ENCODE measurements at places on chromosomes 3 and 15. TPM values are rescaled to one million over a fixed set of nuclear protein-coding genes. Genes with fewer than 3 reads are reported as not detected.

DZIP3 gene
- 8.6 TPM for total RNA-seq

- H3K4me3 ChIP-seq, result no peak overlapping the region
- no peaks in the 10 kb centered on the region for H3K36me3 ChIP-seq
- DNase-seq, result no peak
Measured at GRCh38 chr3:29741231-29741630, 460.4 kb downstream of the RBMS3 start.

- no peak overlapping the region for H3K4me3 ChIP-seq
- H3K27ac ChIP-seq, result no peak overlapping the region
- no peak for DNase-seq
- no peaks in the 10 kb centered on the region for H3K36me3 ChIP-seq
- H3K4me1 ChIP-seq, result no peaks in the 10 kb centered on the region
Measured at GRCh38 chr3:149336925-149337324, 3.5 kb upstream of the TM4SF18 start.

DNA sequence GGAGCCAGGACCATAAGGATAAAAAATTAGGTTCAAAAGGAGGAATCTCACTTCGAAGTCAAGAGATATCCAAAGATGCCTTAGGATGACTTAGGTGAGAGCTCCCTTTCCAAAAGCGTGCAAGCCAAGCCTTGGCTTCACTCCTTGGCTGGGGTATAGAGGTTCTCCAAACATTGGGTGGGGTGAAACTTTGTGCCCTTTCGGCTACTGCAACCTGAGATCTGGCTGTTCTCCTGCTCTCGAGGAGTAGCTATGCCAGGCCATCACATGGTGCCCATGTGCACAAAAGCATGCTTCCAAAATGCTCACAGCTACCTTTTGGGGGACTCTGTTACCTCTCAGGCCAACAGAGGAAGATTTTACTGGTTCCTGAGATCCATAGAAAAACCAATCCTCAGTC is 373.8 kb downstream of the EPHB1 start:
- H3K36me3 ChIP-seq, result no peaks in the 10 kb centered on the region
- H3K27ac ChIP-seq, result no peak overlapping the region
- no peaks in the 10 kb centered on the region for H3K27me3 ChIP-seq
- DNase-seq, result no peak
- H3K4me3 ChIP-seq, result no peak overlapping the region
- no peaks in the 10 kb centered on the region for H3K4me1 ChIP-seq

DNA sequence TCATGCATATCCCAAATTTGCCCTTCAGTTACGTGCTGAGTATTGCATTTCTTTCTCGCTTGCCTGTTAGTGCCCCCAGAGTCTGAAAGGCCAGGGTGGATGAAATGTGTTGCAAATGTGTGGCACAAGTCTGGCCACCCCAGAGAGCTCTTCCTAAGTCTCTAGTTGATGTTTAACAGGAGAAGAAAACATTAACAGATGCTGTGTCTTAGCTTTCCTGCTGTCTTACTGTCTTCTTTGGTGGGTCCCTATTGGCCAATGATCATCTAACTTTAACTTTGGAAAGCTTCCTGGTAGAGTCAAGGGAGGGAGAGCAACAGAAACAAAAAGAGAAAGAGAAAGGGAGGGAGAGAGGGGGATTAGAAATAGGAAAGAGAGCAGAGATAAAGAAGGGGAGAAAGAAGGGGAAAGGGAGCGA is 76.7 kb upstream of the P3H2 start:
- no peaks in the 10 kb centered on the region for H3K4me1 ChIP-seq
- no peak overlapping the region for H3K4me3 ChIP-seq
- DNase-seq, result no peak
- H3K27me3 ChIP-seq, result no peaks in the 10 kb centered on the region
- H3K27ac ChIP-seq, result no peak overlapping the region
- H3K36me3 ChIP-seq, result no peaks in the 10 kb centered on the region

DNA sequence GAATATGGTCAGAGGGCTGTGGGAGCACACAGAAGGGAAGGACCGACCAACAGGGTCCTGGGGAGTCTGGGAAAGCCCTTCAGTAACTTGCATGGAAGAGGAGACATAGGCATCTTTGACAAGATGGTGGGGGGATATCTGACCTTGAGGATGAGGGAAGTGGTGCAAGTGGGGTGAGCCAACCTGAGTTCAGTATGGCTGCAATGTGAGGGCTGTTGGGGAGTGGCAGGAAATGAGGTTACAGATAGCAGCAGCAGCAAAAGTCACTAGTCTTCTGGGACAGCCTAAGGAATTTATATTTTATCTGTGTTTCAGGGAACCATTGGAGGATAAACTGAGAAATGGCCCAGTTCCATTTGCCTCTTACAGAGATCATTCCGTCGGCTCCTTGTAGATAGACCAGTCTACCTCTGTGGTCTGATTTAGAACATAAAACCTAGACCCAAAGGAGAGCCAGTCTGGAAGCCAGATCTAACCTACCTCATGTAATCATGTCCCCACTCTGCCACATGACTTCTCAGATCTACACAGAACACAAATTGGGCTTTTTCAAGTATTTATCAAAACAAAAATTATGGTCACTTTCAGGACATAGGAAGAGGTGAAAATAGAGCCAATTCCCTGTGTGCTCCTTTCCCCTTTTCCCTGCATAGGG is 75.6 kb downstream of the ST6GAL1 start:
- DNase-seq, result no peak
- no peaks in the 10 kb centered on the region for H3K27me3 ChIP-seq
- peaks cover 1% of the 10 kb centered on the region for H3K36me3 ChIP-seq
- H3K27ac ChIP-seq, result no peak overlapping the region
- peaks cover 33% of the 10 kb centered on the region for H3K4me1 ChIP-seq
- H3K4me3 ChIP-seq, result no peak overlapping the region

GRCh38 chr3:150069633-150070032 is 98.9 kb upstream of the PFN2 start:
- H3K36me3 ChIP-seq, result no peaks in the 10 kb centered on the region
- H3K4me3 ChIP-seq, result no peak overlapping the region
- no peak overlapping the region for H3K27ac ChIP-seq
- DNase-seq, result no peak
- peaks cover 9% of the 10 kb centered on the region for H3K27me3 ChIP-seq

DNA sequence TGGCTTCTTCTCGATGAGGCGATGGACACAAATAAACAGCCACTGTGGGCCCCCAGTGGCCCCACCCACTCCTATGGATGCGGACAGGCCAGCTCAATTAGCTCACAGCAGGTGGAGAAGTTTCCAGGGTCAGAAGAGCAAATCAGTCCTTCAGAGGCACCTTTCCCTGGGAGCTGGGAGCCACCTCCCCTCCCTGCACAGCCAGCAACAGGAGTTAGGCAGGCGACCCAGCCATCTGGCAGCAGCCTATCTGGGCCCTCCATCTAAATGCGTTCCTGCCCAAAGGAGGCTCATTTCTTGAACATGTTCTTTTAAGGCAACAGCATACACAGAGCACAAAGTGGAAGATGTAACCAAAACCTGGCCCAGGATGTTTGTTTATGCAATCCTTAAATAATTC is 211.9 kb upstream of the ARRDC4 start:
- no peak overlapping the region for H3K4me3 ChIP-seq
- DNase-seq, result no peak

- DNase-seq, result no peak
- no peak overlapping the region for H3K4me3 ChIP-seq
- H3K36me3 ChIP-seq, result no peaks in the 10 kb centered on the region
- no peak overlapping the region for H3K27ac ChIP-seq
- H3K27me3 ChIP-seq, result peaks cover 26% of the 10 kb centered on the region
Measured at GRCh38 chr15:88804257-88804656, 1.0 kb downstream of the ACAN start.

DNA sequence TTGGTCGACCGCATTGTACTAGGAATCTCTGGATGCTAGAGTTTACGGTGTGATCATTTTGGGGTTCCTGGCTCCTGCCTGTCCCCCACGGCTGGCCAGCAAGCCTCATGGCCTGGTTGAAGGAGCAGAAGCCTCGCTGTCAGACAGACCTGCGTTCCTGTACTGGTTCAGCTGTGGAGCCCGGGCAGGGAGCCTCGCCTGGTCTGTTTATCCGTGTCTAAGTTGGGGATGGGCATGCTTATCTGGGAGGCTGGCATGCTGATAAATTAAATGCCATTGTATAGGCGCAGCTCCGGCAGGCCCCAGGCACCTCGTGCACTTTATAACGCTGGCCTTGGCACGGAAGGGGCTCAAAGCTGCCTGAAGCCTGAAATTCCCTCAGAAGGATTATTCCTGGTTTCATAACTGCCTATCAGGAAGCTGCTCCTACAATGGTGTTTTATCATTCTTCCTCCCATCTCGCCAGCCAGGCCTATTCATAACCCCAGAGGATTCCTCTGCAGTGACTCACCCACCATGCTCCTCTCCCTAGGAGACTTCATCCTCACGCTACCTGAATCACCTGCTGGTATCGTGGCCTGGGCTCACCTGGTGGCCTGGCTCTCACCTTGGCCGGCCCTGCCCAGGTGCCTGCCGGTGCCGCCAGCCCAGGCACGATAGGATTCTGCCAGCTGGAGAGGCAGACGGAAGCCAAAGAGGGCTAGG is 110.9 kb downstream of the ASB7 start:
- no peaks in the 10 kb centered on the region for H3K36me3 ChIP-seq
- H3K4me3 ChIP-seq, result no peak overlapping the region
- no peak for DNase-seq
- no peak overlapping the region for H3K27ac ChIP-seq

DNA sequence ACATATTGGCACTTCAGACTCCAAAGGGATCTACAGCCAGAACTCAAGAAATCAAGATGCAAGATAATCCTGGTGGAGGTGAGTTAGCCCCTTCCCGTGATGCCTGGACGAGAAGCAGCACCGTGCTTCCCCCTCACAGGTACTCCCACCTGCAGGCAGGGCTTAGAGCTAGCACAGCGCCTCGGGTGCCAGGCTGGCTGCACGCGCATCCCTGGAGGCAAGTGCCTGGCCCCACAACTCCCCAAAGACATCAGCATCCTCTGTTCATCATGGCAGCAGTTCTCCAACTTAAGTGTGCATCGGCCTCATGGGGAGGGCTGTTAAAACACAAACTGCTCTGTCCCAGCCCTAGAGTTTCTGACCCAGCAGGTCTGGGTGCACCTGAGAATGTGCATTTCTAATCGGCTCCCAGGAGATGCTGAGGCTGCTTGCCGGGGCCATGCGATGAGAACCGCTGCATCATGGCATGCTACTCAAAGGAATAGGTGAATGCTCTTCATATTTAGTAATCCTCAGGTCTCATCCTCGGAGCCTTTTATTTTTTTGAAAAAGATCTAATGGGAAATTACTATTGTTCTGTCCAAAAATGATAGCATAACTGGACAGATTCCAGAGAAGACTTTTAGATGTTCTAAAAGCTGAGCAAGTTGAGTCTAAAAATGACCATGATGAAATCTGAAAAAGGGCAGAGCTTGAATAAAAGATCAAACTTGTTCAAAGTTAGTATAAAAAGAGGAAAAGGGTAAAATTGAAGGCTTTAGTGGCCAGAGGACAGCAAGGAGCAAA is 244.2 kb downstream of the ADAMTS17 start:
- H3K36me3 ChIP-seq, result no peaks in the 10 kb centered on the region
- no peak overlapping the region for H3K4me3 ChIP-seq
- no peaks in the 10 kb centered on the region for H3K4me1 ChIP-seq
- DNase-seq, result no peak

DNA sequence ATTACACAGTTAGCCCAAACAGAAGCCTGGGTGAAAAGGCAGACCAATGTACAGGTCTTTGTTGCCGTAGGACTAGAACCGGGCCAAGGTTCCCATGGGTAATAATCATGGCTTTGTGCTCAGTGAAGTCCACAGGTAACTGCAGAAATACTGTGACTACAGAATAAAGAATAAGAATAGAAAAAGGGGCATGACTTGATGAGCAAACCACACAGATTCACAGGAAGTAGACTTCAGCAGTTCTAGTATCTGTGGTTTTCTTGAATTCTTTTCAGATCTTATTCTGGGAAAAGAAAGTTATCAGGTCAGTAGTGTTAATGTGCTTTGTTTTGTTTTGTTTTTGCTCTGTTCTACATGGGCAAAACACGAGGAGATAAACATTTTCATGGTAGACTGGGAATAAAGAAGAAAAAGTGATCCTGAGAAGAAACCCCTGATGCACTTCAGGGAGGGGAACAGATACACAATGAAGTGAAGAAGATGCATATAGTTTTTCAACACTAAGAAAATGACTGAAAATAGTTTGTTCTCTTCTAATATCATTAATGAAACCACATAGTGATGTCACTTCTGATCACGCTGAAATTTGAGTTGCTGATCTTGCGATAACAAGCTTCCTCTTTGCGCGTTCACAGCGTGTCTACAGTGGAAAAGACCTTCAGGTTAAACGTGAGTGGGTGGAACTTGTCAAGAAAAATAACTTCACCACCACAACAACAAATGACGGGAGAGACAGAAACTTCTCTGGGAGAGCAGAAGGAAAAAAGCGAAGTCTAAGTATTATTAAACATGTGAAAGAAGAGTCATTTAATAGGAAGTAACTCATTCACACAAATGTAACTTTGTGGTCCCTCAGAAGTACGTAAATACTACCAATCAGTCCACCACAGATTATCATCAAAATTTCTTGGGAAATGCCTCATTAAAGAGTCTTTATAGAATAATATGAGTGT is 315.8 kb upstream of the SATB1 start:
- peaks cover 69% of the 10 kb centered on the region for H3K4me1 ChIP-seq
- peak; percentile 41 for DNase-seq
- H3K36me3 ChIP-seq, result no peaks in the 10 kb centered on the region
- H3K27ac ChIP-seq, result peak overlapping the region; percentile 57
- peak overlapping the region; percentile 42 for H3K4me3 ChIP-seq
- H3K27me3 ChIP-seq, result no peaks in the 10 kb centered on the region

GRCh38 chr15:86903642-86904421 is 824.2 kb downstream of the AGBL1 start:
- no peak overlapping the region for H3K4me3 ChIP-seq
- H3K36me3 ChIP-seq, result no peaks in the 10 kb centered on the region
- no peaks in the 10 kb centered on the region for H3K4me1 ChIP-seq
- H3K27ac ChIP-seq, result no peak overlapping the region

DNA sequence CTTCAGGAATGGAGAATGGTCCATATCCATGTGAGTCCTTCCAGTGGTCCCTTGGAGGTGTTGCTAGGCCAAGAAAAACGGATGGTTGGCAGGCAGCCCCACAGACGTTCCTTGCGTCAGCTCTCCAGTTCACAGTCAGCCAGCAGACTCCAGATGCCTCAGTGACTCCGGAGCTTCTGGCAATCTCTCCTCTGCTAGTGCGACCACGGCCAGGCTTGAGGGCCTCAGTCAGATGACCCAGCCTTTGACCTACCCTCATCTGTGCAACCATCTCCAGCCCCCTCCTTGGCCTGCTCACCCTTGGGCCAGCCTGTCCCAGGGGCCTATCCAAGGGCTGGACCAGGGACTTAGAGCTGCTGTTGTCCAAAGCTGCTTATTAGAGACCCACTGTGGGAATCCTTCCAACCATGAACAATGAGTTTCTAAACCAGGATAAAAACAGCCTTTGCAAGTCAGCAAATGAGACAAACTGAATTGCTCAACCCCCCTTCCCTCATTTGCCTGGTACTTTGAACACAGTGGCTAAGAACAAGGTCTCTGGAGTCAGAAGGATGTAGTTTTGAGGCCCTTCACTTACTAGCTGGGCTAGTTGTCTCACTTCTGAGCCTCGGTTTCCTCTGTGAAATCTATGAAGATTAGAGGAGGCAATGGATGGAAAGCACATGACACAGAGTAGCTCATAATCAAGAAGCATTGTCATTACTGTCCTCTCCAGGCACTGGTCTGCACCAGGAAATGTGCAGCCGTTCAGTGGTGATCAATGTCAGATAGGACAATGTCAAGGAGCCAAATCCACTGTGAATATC is 44.8 kb downstream of the ANP32A start:
- H3K4me3 ChIP-seq, result no peak overlapping the region
- no peak overlapping the region for H3K27ac ChIP-seq
- H3K4me1 ChIP-seq, result no peaks in the 10 kb centered on the region
- no peaks in the 10 kb centered on the region for H3K27me3 ChIP-seq
